ENCODE measurements at places on chromosomes 11 and 22.

GRCh38 chr11:6084587-6084986 lies 22.9 kb upstream of the OR56B4 start:
- DNase-seq = no peak

GRCh38 chr11:77411137-77411707 lies 62.7 kb downstream of the PAK1 start:
- DNase-seq = no peak

DNA sequence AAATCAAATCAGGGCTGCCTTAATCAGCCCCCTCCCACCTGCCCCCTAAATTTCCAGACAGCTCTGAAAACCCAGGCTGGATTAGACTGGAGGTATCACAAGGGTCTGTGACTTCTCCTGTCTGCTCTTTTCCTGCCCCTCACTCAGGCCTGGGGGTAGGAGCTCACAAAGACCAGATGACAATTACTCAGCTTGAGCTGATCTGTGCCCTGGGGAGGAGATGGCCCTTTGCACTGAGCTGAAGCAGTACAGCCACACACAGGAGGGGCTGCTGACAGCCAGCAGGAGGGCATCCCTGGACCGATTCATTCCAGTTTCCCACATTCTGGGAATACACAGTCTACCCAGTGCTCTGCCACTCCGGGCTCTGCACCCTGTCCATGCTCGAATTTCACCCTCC lies 4.2 kb downstream of the ABCC8 start:
- DNase-seq = no peak

GRCh38 chr11:112498701-112499100 lies 238.0 kb upstream of the PLET1 start:
- no peak for DNase-seq

DNA sequence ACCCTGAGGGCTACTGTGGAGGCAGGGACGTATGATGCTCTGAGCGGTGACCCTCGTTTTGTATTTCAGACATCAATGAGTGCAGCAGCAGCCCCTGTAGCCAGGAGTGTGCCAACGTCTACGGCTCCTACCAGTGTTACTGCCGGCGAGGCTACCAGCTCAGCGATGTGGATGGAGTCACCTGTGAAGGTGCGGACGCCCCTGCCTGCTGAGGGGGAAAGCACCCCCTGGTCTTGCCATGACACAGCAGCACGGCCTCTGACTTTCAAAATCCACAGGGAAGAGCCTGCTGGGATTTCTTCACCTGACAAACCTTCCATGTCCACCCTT lies 44.3 kb downstream of the FBLN1 start:
- DNase-seq = no peak

GRCh38 chr11:120431633-120432032 lies 79.9 kb upstream of the GRIK4 start:
- no peak for DNase-seq

- DNase-seq = peak; percentile 51
Observed at GRCh38 chr11:117438371-117439000, 110.8 kb downstream of the CEP164 start.

- peak; percentile 82 for DNase-seq
Observed at GRCh38 chr11:69700278-69701140, 3.3 kb downstream of the FGF19 start.

GRCh38 chr11:47714554-47715081 lies 551 bp downstream of the AGBL2 start:
- DNase-seq = no peak
